ENCODE measurements at places on chromosomes 11 and 22.

- peak; percentile 37 for DNase-seq
Measured at GRCh38 chr22:23591201-23591791, 11.2 kb upstream of the IGLL1 start.

DNA sequence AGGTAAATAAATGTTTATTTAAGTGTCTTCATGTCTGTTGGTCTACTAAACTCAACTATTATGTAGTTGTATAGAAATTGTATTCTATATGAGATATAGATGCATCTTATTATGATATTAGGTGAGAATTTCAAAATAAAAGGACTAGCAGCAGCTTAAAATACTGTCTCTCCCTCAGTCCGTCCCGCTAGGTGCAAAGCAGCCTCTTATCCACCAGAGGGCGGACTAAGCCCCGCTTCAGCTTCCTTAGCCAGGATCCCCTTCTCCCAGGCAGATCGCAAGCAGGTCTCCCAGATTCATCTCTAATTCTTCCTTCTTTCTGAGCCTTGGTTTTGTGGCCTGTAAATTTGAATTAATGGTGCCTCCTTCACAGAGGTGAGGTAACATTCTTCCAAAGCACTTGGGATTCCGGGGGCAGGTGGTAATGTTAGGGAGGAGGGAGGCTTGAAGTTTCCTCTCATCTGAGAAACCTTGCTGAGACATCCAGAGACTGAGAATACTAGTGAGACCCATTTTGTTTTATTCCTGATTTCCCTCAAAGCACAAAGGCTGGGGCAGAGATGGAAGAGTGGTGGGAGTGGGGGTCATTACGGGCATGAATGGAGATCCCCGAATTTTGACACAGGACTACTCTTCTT, 13.5 kb upstream of the INSC start:
- peak; percentile 4 for DNase-seq

DNA sequence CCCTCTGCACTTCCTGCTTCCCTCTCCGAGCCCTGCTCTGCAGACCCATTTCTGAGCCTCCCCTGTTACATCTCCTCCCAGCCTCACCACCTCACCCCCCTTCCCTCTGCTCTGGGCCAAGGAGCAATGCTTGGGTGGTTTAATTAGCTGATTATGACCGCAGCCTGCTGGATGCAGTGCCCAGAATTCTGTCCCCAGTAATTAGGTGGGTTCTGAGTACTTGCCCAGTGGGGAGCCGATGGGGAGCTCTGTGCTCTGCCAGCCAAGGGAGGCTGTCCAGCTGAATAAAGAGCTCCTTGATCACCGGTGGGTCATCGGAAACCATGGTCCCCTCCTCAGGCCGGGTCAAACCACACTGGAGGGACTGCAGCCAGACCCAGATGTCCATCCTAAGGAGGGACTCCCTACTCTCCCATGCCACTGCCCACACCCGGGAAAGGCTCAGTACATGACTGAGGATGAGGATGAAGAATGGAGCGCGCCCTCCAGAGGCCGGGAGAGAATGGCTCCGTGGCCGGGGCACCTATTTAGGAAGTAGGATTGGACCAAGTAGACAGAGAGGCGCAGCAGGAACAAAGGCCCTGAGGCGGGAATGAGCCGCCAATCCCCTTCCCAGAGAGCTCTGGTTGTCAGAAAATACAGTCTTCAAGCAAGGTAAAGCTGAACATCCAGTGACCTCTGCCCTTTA, 9.1 kb downstream of the ARRB1 start:
- DNase-seq = no peak

DNA sequence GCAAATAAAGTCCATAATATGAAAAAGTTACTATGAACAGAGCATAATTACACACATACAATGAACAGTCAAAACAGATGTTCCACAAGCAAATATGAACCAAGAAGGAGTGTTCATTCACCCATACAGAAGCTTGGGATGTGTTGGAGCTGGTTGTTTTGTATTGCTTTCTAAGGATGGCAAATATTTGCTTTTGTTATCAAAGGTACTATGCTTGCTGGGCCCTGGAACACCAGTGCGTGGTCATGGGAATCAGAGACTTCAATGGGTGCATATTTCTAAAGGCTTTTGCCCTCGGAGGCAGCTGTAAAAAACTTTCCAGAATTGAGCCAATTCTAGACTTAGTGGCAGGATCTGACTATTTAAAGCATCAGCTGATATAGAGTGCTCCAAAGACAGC, 85.1 kb downstream of the BARX2 start:
- no peak for DNase-seq

DNA sequence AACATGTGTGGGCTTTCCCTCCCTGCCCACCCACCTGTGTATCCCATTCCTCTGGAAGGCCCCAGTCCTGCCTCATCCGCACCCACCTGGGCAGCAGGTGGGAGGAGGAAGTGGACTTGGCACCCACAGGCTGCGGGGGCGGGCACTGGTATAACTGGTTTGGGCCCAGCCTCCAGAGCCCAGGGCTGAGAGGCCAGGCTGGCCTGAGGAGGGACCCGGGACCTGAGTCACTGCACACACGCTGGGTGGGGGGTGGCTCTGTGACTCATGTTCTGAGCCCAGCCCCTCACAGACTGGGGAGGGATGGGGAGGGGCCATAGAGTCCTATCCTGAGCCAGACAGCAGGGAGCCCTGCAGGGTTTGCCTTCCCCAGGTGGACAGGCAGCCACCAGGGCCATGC, 16.7 kb downstream of the PHLDA2 start:
- no peak for DNase-seq

- no peak for DNase-seq
Measured at GRCh38 chr11:45945397-45945999, 23.0 kb downstream of the LARGE2 start.

DNA sequence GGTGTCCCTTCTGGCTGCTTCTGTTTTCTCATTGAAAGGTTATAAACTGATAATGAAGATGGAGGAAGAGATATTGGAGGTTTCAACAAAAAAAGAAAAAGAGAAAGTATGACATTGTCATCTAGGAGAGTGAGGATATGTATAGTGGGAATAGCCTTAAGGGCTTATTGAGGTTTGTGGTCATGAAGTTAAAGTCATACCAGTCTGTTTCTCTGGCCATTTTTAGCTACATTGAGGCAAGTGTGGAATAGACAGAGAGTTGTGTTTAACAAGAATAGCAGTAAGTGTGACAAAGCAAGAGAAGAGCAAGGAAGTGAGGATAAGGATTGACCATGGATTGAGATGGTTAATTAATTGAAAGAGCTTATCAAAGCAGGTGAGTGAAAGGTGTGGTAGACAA, 110.4 kb downstream of the ELP4 start:
- no peak for DNase-seq

- DNase-seq = no peak
Measured at GRCh38 chr11:3861683-3862082, 6.2 kb downstream of the STIM1 start.

- no peak for DNase-seq
Measured at GRCh38 chr22:38704654-38705234, 1.0 kb upstream of the GTPBP1 start.

- DNase-seq = no peak
Measured at GRCh38 chr11:111635706-111636045, 33.4 kb downstream of the SIK2 start.

DNA sequence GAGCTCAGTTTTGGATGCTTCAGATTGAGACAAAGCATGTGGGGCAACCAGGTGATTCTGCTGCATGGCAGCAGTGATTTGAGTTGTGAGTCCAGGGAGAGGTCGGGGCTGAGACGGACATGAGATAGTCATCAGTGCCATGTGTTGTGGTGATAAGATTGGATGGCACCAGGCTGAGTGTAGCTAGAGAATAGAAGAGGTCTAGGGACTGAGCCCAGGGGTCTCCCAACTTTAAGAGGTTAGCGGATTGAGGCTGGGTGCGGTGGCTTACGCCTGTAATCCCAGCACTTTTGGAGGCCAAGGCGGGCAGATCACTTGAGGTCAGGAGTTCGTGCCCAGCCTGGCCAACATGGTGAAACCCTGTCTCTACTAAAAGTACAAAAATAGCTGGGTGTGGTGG, 6.3 kb upstream of the CTSD start:
- no peak for DNase-seq

DNA sequence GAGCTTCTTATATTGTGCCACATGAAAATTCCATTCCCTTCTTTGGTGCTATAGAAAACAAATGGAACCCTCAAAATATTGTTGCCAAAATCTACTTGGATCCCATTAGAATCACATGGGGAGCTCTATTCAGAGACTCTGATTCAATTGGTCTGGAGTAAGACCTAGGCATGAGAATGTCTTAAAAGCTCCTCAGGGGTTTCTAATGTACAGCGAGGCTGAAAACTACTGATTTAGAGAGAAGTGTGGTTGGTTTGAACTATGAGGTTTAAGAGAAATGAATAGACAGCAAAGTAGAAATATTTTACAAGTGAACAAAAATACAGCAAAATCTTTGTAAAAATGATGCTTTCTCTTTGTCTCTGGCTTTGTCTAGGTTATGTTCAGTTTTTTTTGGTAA, 514.7 kb downstream of the CNTN5 start:
- no peak for DNase-seq

- DNase-seq = no peak
Measured at GRCh38 chr11:33610903-33611302, 89.7 kb downstream of the C11orf91 start.

GRCh38 chr22:44316393-44317122, 3.8 kb upstream of the SHISAL1 start:
- DNase-seq = no peak

DNA sequence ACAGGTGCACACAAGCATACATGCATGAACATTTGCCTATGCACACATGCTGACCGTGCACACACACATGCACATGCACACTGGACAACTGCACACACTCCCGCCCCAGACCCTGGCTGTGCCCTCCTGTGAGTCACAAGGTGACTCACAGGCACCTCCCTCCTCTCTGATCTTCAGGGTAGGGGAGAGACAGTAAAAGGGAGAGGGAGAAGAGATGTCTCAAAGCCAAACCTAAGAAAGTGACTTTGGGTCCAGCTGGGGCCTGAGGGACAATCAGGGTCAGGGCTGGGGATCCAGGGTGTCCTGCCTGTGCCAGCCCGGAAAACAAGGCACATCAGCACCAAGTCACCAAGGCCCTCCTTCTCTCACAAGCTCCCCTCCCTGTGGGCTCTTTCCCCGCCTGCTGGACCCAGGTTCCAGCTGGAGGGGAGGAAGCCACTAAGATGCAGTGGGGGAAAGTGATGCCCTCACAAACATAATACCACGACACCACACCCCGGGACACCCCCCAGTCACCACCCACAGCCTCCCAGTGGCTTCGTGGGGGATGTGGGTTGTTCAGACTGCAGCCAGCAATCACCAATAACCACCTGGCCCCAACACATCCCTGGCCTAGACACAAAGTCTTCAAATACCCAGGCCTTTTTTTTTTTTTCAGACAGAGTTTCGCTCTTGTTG, 39.3 kb downstream of the PDGFB start:
- DNase-seq = no peak

- no peak for DNase-seq
Measured at GRCh38 chr22:25136953-25137576, 62.6 kb upstream of the CRYBB3 start.

DNA sequence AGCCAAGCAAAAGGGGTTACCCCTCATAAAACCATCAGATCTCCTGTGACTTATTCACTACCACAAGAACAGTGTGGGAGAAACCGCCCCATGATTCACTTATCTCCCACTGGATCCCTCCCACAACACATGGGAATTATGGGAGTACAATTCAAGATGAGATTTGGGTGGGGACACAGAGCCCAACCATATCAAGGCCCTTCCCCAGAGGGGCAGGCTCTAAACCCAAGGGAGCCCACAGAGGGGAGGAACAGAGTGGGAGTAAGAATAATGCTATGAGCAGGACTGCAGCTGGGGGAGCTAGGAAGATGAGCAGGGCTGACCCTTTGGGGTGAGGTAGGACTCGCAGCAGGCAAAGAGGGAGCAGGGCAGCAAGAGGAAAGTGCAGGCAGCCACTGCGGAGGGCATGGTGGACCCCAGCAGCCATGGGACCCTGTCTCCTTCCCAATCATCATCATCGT, 59.3 kb downstream of the CD82 start:
- DNase-seq = no peak

GRCh38 chr11:71917646-71918140, 10.7 kb downstream of the XNDC1N start:
- DNase-seq = no peak

DNA sequence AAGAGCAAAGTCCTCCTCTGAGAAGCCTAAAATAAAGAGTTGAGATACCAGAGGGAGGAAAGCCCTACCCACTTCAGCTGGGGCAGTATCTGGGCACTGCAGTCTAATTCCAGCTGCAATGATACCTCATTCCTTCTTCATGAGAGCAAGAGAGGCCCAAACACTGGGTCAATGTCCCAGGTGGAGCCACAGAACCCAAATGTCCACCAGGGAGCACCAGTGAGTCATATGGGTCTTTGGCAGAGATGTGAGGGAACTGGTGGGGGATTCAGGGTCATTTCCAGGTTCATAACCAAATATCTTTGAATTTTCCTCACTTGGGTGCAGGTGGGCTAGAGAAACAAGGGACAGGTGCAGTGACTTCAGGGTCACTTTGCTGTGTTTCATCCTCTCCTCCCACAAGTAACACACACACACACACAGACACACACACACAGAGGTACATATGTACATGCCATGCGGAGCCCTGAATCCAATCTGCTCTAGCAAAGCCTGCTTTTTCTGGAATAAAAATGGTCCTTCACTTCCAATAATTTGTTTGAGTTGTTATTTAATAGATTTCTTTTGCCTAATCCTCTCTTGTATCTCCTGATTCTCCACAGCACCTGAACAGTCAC, 585.4 kb downstream of the SOX6 start:
- no peak for DNase-seq

DNA sequence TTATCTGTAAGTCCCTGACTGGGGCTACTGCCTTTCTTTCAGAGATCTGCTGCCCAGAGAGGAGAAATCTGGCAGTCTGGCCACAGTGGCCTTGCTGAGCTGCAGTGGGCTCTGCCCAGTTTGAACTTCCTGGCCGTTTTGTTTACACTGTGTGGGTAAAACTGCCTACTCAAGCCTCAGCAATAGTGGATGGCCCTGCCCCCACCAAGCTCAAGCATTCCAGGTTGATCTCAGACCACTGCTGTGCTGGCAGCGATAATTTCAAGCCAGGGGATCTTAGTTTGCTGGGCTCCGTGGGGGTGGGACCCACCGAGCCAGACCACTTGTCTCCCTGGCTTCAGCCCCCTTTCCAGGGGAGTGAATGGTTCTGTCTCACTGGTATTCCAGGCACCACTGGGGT, 117.5 kb downstream of the TRPC6 start:
- DNase-seq = no peak

- DNase-seq = no peak
Measured at GRCh38 chr11:64687643-64688533, 35.1 kb downstream of the NRXN2 start.

DNA sequence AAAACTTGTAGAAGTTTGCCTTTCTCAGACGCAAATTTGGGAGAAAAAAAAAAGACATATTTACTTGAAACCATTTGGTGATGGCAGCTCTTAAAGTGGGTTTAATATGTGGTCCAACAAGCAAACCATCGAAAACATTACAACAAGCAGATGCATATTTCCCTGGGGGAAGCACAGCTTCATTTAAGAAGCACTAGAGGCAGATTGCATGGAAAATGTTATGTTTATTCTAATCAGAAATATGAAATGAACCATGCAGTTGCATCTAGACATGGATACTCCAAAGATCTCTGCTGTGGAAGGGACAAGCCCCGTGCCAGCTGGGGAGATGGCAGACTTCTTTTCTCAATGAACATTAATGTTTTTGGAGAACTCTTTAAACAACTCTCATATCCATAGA, 57.4 kb upstream of the PARVA start:
- DNase-seq = no peak

Measured in stimulated activated naive CD4-positive, alpha-beta T cell treated with Interleukin-2 at 50 U/mL for 16 hours (primary cell).